ENCODE measurements at places on chromosomes 16 and 17. TPM values are rescaled to one million over a fixed set of nuclear protein-coding genes. Genes with fewer than 3 reads are reported as not detected.
A peak's percentile ranks its signal among the peaks of the same experiment; 100 is the strongest.

GRCh38 chr16:82091241-82091640 lies 56.2 kb downstream of the HSD17B2 start:
- DNase-seq, result peak; percentile 45

- no peak for DNase-seq
Observed at GRCh38 chr17:1475321-1475854, 17.1 kb downstream of the MYO1C start.

DNA sequence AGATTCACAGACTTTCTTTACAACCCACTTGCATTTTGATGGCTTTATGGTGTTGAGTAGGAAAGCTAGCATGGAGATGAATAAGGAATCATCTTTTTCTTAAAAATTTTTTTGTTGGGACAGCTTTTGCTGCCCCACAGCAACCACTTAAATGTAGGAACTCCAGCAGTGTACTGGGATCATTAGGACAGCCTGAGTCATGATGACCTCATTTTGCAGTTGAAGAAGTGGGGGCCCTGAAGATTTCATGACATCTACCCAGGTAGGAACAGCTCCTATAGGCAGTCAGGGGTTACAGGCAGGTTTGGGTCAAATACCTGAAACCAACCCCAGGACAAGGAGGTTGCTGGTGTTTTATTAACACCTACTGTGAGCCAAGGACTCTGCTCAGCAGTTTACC lies 2.1 kb downstream of the METTL22 start:
- peak; percentile 48 for DNase-seq

DNA sequence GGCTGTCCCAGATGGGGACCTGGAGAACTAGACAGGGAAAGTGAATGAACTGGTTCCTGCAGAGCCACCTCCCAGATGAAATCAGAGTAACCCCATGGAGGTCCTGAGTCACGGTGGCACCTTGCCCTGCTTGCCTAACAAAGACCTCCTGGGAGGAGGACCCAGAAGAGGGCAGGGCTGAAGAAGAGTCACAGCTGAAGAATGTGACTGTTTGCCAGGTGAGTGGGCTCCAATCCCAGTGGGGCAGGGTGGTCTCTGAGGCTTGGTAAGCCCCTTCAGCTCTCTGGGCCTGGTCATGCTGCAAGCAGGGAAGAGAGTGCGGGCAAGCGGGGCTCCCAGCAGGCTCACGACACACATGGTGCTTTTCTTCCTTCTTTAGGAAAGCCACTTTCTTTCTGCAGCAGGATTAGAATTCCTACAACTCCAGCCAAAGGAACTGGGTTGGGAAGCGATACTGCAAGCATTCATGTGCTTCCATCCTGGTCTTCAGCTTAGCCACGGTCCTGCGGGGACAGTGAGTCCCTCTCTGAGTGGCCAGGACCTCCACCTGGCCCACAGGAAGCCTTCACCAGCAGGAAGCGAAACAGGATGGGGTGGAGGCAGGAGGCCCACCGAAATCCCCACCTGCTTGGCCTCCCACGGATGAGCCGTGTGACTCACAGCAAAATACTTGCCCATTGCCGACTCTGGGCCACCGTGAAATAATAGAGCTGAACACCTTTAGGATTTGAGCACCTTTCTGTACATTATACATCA lies 4.3 kb downstream of the C16orf74 start:
- DNase-seq, result peak; percentile 76

GRCh38 chr17:16287563-16288027 lies 65.7 kb downstream of the CENPV start:
- DNase-seq, result peak; percentile 75

DNA sequence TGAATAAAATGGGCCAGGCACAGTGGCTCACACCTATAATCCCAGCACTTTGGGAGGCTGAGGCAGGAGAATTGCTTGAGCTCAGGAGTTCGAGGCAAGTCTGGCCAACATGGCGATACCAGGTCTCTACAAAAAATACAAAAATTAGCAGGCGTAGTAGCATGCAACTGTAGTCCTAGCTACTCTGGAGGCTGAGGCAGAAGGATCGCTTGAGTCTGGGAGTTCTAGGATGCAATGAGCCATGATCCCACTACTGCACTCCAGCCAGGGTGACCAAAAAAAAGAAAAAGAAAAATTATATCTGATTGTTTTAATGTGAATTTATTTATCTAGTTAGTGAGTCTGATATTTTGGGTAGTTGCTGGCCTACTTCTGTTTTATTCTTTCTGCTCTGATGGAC lies 7.0 kb downstream of the IL34 start:
- DNase-seq, result no peak

DNA sequence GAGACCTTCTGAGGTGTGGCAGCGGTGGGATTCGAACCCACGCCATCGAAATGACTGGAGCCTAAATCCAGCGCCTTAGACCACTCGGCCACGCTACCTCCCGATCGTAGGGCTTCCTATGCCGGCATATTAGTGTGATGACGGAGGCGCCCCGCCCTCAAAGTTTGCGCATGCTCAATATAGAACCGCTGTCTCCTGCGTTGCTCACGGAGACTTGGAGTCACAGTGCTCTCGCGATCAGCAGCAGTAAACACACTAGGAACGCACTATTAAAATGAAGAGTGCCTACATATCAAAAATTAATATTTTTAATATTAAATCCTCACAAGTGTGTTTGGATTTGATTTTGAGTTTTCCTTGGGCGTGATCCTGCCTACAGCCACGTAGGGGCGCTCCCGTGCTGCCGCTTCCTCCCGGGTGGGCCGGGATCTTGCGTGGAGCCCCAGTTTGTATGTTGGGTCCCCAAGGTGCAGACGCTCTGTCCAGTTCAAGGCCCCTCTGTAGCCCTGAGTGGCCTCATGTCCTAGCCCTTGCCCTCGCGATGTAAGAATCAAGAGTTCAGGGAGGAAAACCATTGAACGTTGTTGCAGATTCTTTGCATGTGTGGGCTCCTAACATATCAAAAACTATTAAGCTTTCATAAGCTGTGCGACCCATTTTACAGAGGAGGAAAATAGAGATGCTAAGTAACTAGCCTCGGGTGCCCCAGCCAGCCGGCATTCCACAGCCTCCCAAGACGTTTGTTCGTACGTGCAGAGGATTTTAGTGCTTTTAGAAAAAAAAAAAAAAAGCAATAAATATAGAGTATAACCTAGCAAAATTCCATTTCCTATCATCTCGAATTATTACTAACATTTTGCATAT lies 10.2 kb upstream of the EEF2K start:
- peak; percentile 92 for DNase-seq

The MMD gene
- 14.0 TPM for total RNA-seq

The KRTAP3-1 gene
- total RNA-seq, result not detected

All from A172 (cell line).